ENCODE measurements at places on chromosomes 4 and X.

- no peak for DNase-seq
Observed at GRCh38 chr4:78645853-78646757, 94.5 kb downstream of the ANXA3 start.

- DNase-seq = no peak
Observed at GRCh38 chrX:136711147-136711546, 63.2 kb downstream of the CD40LG start.

GRCh38 chrX:71068044-71068918 is at the start of gene SNX12:
SNX12 (minus strand) TSS chrX:71068334; CDS start chrX:71068306, 28 bp downstream.
- DNase-seq = peak; percentile 80

- no peak for DNase-seq
Observed at GRCh38 chr4:3808597-3808996, 42.4 kb downstream of the ADRA2C start.

- DNase-seq = no peak
Observed at GRCh38 chr4:88005076-88005475, 2.4 kb upstream of the PKD2 start.

GRCh38 chrX:41293269-41293668 is 40.7 kb upstream of the DDX3X start:
- no peak for DNase-seq

GRCh38 chrX:24494647-24495075 is 29.6 kb downstream of the PDK3 start:
- no peak for DNase-seq

GRCh38 chr4:6873792-6874461 is 35.7 kb upstream of the TBC1D14 start:
- DNase-seq = peak; percentile 71

DNA sequence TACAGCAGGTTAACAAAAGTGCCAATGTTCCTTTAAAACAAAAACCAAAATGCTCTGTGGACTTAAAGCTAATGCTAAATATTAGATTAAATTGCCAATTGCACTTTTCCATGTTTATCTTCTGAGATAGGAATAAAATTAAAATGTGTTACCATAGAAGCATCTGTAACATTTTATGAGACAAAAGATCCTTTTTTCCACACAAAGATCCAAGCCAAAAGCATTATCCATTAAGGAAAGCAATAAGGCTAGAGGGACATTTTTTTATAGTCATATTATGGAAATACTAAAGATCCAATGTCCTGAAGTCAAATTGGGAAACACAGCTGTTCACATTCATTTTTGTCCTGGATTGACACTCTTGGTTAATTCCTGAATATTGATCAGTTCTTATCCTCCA is 73.6 kb downstream of the PALLD start:
- no peak for DNase-seq

DNA sequence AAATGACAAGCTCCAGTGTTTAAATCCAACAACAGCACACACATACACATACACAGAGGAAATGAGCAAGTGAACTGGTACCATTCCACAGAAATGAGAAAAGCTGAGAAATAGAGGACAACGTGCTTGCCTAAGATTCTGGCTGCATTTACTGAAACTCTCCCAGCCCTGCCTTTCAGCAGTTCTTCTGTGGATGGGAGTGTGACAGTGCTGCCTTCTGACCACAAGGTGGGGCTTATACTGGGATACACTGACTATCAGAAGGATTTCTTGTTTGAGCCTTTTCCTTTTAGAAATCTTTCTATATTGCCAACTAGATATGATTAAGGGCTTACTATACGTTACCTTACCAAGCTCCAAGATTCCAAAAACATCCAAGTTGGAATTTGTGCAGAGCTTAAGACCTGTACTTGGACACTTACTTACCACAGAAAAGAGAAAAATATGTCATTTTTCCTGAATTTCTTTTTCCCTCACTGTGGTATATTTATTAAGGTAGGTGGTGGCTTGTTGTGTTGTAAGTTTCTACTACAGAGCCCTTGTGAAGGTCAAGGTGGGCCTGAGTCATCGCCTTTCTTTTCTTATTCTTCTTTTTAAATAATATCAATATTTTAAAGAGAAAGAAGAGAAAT is 10.7 kb upstream of the CXCL8 start:
- no peak for DNase-seq

GRCh38 chr4:168574581-168575295 is 77.9 kb downstream of the PALLD start:
- DNase-seq = no peak

- DNase-seq = no peak
Observed at GRCh38 chrX:118825227-118825626, 1.6 kb downstream of the ZCCHC12 start.

GRCh38 chr4:147325571-147325981 is 155.3 kb upstream of the EDNRA start:
- no peak for DNase-seq

DNA sequence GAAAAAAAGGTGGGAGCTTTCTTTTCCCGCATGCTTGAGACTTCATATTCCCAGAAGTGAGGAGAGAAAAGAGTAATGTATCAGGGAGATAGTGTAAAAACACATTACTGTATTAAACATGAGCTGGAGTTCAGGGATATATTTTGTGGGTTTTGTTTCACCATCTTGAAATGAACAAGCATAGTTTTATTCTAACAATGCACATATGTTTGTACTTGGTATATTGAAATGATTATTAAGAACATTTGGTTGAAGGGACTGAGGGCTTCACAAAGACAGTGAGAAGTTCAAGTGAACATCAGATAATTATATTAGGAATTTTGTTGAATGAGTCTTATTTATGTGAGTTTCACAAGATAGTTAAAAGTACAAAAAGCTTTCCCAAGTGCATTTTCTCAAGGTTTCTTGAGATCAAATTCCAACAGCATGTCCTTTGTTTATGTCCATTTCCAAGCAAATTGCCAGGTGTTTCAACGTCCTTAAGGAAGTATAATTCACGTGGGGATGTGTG is 368.8 kb downstream of the ANKRD50 start:
- DNase-seq = no peak

GRCh38 chrX:45850775-45851433 is 650.2 kb upstream of the DIPK2B start:
- peak; percentile 13 for DNase-seq

- no peak for DNase-seq
Observed at GRCh38 chr4:85531560-85532341, 56.8 kb downstream of the ARHGAP24 start.

DNA sequence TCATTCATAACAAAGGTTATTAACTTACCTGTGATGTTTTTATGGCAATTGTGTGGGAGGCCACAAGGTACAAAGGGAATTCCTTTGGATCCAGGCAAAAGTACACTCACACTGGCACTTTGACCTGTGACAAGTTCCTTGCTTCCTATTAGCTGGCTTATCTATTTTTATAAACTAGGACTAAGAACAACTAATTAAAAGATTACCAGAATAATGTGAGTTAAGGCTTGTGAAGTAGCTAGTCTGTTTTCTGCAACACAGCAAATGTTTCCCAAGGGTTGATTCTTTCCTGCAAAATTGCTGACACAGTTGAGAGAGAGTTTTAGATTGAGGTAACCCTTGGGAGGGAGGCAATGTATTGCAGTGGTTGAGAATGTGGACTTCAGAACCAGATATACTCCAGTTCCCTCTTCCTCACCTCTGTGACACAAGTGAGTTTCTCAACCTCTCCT is 107.9 kb downstream of the CPEB2 start:
- DNase-seq = no peak

GRCh38 chr4:25867781-25868294 is 5.0 kb upstream of the SEL1L3 start:
- DNase-seq = no peak

DNA sequence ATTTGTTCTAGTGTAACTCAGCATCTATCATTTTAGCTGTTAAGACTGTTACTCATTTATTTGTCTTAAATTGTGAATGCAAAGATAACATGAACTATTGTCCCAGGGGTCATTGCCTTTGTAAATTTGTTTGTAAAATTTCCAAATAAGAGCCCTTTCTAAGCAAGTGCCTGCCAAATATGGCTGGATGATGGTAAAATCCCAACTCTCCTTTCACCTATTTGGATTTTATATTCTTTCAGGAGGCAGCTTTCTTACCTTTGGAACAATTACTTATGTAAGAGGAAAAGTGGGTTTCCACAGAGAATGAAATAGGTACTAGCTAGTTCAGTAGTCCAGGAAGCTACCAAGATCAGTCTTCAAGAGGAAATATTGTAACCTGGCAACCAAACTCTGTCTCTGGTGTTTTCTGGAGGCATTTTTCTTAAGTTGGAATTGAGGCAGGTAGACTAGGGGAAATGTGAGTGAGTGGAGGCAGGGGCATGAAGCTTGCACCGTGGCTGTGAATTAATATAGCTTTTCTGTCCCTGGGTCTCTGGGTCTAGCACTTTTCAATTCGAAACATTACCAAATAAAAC is 363.0 kb upstream of the ZCCHC13 start:
- no peak for DNase-seq

DNA sequence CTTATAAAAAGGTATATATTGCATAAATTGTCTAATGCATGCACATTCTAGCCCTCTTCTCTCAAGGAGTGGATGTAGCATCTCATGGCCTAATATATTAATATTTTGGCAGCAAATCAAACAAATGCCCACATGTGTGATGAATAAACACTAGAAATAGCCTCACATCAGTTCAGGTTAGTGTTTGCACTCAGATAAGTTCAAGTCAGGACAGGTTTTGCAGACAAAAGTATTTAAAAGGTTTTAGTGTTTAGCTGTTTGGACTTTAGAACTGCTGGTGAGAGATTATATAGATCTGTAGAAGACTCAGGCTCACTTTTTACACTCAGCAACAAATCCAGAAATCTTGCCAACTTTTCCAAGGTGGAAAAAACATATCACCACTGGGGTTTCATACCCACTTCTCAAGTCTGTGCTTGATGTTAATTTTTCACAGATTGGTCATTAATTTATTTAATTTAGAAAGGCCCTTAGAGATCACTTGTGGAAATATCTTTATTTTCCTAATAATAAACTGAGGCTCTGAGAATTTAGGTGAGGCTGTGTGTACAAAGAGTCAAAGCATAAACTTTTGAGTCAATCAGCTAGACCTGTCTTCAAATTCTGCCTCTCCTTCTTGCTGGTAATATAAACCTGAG is 362.6 kb downstream of the GASK1B start:
- DNase-seq = no peak

DNA sequence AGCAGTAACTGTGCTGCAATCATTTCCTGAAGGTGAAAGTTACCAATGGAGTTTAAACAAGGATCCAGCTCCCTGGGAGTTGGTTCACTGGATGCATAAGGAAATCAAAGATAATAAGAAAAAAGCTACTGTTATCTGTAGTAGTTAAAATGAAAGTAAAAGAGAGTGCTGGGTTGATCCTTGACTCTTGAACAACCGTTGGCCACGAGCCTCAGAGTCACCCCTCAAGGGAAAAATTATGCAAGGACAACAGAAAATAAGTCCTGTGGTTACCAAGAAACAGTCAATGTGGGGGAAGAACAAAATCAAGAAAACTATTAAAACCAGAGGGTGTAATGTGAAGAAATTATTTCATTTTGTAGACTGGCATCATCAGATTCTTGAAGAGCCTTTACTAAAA is 49.7 kb upstream of the DDIT4L start:
- no peak for DNase-seq

DNA sequence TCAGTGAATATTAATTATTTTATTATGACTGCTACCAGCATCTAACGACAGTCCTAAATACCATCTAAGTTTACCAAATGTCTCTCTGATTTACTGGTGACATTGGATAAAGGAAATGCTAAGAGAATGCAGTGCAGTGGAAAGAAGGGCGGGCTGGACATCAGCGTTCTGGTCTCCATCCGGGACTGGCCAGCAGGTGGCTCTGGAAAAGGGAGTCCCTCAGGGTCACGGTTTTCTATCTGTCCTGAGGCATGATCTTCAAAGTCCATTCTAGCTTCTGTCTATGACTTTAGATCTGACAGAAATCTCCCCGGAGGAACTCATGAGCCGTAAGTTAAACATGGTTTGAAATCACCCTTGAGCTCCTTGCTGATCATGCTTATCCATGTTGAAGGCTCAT is 3.3 kb downstream of the TRIM2 start:
- no peak for DNase-seq

- DNase-seq = no peak
Observed at GRCh38 chrX:72110051-72110875, 21.5 kb downstream of the RTL5 start.

DNA sequence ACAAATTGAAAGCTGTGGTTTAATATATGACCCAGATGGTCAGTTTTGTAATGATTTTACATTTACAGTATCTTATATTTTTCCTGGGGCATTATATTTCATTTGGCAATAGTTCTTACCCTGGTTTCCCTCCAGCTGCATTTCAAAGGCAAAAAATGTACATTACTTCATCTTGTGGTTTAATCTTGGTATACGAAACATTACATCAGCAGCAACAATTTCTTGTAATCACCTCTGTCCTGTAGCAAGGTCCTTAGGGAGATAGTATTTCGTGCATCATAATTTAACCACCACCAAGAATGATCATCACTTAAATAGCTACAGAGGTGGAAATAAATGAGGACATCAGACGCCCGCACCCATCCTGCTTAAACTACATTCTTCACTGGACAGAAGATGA is 48.8 kb downstream of the HS6ST2 start:
- DNase-seq = no peak

- DNase-seq = no peak
Observed at GRCh38 chrX:136812286-136812685, 31.6 kb upstream of the ARHGEF6 start.

DNA sequence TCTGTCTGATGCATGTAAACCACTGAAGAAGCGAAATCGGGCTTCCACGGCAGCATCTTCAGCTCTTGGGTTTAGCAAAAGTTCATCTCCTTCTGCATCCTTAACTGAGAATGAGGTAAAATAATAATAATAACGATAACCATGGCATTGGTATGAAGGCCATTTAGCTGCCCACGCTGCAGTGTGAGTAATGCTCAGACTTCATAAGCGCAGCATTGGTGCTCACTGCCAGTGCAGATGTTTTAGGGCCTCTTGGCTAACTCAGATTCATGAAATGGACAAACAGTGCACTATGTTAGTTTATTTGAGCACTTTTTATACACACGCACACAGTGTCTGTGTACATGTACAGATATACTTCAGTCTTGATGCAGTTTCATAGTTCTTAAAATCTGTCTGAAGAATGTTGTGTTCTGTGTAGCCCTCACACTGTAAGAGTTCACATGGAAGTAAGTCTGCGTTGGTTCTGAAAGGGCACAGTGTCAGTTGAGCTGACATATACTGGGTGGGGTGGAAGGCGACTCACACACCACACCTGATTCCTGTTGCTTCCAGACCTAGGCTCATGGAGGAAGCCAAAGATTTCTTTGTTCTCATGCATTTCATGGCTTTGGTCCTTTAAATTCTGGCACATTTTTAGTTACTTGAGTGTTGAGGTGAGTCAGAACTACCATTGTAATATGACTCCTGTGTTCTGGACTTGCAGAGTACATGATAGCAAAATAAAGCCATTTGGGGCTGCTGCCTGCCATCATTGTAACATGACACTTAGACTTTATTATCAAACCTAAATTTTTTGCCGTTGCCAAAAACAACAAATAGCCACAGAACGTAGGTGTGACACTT is 68.7 kb downstream of the NSD2 start:
- DNase-seq = no peak

GRCh38 chr4:139177869-139178619 is 1.0 kb upstream of the ELF2 start:
- peak; percentile 84 for DNase-seq

GRCh38 chr4:153450544-153450917 is 15.6 kb upstream of the TMEM131L start:
- DNase-seq = no peak

Data from stimulated activated CD8-positive, alpha-beta memory T cell treated with anti-CD3 and anti-CD28 coated beads, Interleukin-2, amount 100 ng/mL, for 48 hours (primary cell).